ENCODE measurements at places on chromosomes 12 and 14. TPM values are rescaled to one million over a fixed set of nuclear protein-coding genes. Genes with fewer than 3 reads are reported as not detected.

The ACSM4 gene
- total RNA-seq = not detected

The WIF1 gene
- not detected for total RNA-seq

The RPL36AL gene
- total RNA-seq = 112 TPM

The MYL6B gene
- 42.7 TPM for total RNA-seq

The PRR4 gene
- total RNA-seq = 1.1 TPM
